ENCODE measurements at places on chromosomes 7 and 10. TPM values are rescaled to one million over a fixed set of nuclear protein-coding genes. Genes with fewer than 3 reads are reported as not detected.

IFIT1 gene
- 0.79 TPM for total RNA-seq

CPN1 gene
- 8.6 TPM for total RNA-seq

LEP gene
- not detected for total RNA-seq

SP4 gene
- 4.1 TPM for total RNA-seq

HOXA6 gene
- total RNA-seq, result 5.7 TPM

AUTS2 gene
- total RNA-seq, result 2.5 TPM

TAS2R40 gene
- total RNA-seq, result not detected

TYSND1 gene
- 17.3 TPM for total RNA-seq

ZNF467 gene
- 0.34 TPM for total RNA-seq

GPR158 gene
- total RNA-seq, result 5.5 TPM

ZNF853 gene
- 3.9 TPM for total RNA-seq

SEC61A2 gene
- total RNA-seq, result 5.4 TPM

ZNF716 gene
- total RNA-seq, result 0.21 TPM

ICA1 gene
- 14.6 TPM for total RNA-seq

LIPF gene
- not detected for total RNA-seq

PON3 gene
- total RNA-seq, result not detected

MBLAC1 gene
- 6.3 TPM for total RNA-seq

LHPP gene
- 11.1 TPM for total RNA-seq

ADAM22 gene
- 7.2 TPM for total RNA-seq

MCM10 gene
- total RNA-seq, result 26.8 TPM

All from A375 (cell line).